HS-5 (cell line): ENCODE measurements at places on chromosomes 1 and 21.

- no peak for DNase-seq
These were observed 51.5 kb downstream of the PRDM2 start for GRCh38 chr1:13751458-13751871.

DNA sequence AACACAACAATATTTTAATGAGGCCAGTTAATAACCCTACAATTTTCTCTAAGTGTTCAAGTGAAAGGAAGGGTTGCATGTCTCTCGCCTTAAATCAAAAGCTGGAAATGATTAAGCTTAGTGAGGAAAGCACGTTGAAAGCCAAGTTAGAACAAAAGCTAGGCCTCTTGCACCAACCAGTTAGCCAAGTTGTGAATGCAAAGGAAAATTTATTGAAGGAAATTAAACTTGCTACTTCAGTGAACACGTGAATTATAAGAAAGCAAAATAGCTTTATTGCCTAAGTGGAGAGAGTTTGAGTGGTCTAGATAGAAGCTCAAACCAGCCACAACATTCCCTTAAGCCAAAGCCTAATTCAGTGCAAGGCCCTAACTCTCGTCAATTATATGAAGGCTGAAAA, 135.6 kb downstream of the DUSP10 start:
- no peak for DNase-seq

DNA sequence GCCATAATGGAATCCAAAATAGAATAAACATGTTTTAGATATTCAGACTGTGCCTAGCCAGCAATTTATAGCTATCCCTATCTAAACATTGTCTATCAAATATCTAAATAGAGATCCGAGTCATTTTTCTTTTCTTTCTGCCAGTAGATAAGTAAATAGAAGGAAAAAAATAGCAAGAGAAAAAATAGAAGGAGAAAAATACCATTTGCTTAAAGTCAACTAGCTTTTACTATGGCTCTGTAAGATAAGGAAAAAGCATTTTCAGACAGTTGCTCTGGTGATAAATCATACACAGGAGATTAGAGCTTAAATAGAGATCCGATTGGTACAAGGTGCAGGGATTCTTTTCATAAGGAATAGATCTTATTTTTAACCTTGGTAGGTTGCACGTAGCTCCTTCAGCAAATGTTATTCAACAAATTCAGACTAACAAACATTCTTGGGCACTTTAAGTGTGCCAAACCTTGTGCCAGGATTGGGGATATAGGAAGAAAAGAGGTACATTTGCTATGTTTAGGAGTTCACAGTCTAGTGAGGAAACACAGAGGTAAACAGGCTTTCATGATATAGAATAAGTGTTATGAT, 70.1 kb upstream of the CCDC190 start:
- no peak for DNase-seq

DNA sequence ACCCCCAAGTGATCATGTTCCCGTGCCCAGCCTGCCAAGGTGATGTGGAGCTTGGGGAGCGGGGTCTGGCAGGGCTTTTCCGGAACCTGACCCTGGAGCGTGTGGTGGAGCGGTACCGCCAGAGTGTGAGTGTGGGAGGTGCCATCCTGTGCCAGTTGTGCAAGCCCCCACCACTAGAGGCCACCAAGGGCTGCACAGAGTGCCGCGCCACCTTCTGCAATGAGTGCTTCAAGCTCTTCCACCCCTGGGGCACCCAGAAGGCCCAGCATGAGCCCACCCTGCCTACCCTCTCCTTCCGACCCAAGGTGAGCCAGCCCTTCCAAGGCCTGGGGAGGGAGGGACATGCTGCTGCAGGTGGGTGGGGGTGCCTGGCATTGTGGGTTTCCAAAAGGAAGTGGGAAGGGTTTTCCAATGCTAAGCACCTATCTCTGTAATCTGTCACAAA, 2.3 kb downstream of the TRIM46 start:
- DNase-seq: no peak

DNA sequence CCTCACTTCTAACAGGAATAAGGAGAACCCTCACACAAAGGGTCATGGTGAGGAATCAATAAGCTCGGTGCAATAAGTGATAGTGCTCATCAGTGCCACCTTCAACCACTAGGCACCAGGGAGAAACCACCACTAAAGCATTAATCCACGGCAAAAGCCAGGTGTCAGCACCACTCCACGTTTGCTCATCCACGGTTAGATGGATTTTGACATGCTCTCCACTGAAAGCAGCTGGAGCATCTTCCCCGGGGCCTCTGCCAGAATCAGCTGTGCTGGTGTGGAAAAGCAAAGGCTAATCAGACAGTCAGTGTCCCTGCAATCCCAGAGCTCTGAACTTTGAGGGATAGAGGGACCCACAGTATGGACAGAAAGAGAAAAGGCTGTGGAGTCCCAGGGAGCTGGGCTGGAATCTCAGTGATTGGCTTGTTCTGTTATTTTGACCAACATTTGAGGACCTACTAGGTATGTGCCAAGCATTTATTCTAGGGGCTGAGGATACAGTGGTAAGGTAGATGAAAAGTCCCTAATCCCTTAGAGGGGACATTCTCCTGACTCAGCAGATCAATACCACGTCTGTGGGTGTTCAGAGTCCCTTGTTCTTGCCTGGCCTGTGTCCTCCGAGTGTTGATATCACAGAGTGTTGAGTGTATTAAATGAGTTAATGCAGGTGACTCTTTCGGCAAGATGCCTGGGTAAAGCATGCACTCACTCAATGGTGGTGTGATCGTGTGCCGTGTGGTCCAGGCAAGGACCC, 41.3 kb downstream of the FHAD1 start:
- DNase-seq: no peak

GRCh38 chr1:61925591-61926298, 183.5 kb downstream of the PATJ start:
- DNase-seq: no peak

- no peak for DNase-seq
These were observed 1.7 kb upstream of the PTPRC start for GRCh38 chr1:198637157-198637556.

- no peak for DNase-seq
These were observed 18.4 kb upstream of the CD101 start for GRCh38 chr1:116983112-116983511.

- no peak for DNase-seq
These were observed 66.2 kb upstream of the WDR26 start for GRCh38 chr1:224500796-224501195.

DNA sequence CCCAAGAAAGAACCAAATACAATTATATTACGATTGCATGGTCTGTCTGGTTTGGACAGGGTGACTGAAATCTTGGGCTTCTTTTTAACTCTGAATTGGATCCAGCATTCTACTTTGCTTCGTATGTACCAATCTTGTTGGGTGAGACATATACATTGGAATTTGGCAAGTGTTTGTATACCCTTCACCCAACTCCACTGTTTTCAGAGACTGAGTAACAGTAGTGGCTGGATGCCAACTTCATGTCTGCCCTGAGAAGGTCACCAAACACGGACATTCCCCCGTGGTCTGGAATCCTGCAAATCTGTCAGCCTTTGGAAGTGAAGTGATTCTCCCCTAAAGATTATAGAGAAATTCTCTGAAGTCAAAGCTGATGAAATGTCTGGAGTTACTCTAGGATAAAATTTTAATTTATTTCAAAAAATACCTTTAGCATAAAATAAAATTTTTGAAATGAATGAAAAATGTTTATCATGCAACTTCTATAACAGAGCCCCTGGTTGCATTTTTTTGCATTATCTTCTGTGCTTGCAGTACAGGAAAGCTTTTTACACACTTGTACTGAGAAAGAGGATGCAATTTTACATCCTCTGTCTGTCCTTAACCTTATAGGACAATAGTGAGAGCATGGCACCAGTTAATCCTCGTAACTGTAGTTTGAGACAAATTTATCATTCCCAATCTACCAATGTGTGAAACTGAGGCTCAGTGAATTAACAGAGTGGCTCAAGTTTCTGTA, 201.8 kb downstream of the DISC1 start:
- DNase-seq: peak; percentile 98

GRCh38 chr1:182120411-182121258, 59.1 kb upstream of the ZNF648 start:
- DNase-seq: no peak

DNA sequence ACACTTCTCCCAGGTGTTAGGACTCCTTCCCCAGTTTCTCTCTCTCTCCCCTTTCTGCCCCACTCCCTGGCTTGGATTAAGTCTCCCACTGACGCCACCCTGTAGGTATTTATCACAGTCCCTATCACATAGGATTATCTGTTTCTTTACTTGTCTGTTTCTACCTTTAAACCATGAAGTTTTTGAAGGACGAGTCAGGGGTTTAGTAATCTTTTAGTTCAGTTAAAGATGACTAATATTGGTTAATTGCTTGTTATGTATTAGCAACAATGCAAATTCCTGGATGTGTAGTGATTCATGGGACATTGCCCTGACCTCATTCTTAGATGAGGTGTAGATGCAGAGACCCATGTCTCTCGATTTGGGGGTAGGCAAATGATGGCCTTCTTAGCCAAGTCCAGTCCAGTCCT, 6.4 kb downstream of the LAMC1 start:
- DNase-seq: peak; percentile 86

DNA sequence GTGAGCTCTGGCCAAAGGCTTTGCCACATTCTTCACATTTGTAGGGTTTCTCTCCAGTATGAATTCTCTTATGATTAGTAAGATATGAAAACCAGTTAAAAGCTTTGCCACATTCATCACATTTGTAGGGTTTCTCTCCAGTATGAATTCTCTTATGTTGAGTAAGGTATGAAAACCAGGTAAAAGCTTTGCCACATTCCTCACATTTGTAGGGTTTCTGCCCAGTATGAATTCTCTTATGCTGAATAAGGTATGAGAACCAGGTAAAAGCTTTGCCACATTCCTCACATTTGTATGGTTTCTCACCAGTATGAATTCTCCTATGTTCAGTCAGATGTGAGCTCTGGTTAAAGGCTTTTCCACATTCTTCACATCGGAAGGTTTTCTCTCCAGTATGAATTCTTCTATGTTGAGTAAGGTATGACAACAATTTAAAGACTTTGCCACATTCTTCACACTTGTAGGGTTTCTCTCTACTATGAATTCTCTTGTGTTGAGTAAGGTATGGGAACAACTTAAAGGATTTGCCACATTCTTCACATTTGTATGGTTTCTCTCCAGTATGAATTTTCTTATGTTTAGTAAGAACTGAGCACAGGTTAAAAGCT, 20.7 kb downstream of the ZNF695 start:
- no peak for DNase-seq

DNA sequence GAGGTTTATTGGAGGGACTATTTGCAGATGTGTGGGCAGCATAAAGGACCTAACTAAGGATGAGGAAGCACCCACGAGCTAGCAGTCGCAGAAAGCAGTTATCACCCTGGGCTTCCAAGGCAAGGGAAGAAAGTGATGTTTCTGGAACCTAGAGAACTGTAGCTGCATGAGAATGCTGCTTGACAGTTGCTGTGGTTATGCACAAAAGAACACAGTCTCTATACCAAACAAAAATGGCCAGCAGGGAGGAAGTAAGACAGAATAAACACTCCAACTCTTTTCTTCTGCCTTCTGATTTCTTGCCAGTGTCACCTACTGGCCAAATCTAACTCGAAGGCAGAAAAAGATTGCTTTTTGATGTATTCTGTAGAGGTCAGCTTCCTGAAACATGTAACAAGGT, 190.2 kb downstream of the RASAL2 start:
- no peak for DNase-seq

DNA sequence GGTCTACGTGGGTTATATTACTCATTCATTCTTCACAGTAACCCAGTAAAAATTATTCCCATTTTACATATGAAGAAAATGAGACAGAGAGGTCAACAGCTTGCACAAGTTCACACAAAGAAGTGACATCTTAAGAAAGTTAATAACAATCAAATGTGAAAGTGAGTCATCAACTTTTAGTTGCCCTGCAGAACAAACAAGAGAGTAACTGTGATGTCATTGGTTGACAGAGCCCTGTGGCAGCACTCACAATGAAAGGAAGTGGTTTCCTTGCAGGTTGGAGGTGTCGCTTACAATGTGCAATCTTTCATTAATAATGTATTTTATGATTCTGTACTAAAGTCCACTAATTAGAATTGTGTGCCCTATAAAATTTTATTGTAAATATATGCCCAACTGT, 369.6 kb downstream of the RYR2 start:
- no peak for DNase-seq

- no peak for DNase-seq
These were observed 80.1 kb upstream of the TTC34 start for GRCh38 chr1:2881556-2881955.

GRCh38 chr21:34795175-34795547, 126.4 kb downstream of the CLIC6 start:
- no peak for DNase-seq

GRCh38 chr21:42736646-42737350, 83.4 kb downstream of the PDE9A start:
- DNase-seq: no peak

DNA sequence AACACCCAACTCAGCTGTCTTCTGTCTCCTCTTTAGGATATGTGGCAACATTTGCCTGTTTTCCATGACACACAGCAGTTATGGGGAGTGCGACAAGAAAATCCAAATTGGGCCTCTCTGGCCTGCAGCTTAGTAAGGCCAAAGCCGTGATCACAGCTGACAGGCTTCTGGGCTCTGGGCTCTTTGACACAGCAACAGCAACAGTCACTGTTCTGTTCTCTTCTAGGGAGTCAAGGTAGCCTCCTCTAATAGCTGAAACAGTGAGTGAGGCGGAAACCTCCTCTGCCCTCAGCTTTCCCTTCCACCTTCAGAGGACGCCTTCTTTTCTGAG, 19.0 kb downstream of the CLCA1 start:
- DNase-seq: no peak

GRCh38 chr1:184889902-184890301, 84.4 kb downstream of the NIBAN1 start:
- no peak for DNase-seq

DNA sequence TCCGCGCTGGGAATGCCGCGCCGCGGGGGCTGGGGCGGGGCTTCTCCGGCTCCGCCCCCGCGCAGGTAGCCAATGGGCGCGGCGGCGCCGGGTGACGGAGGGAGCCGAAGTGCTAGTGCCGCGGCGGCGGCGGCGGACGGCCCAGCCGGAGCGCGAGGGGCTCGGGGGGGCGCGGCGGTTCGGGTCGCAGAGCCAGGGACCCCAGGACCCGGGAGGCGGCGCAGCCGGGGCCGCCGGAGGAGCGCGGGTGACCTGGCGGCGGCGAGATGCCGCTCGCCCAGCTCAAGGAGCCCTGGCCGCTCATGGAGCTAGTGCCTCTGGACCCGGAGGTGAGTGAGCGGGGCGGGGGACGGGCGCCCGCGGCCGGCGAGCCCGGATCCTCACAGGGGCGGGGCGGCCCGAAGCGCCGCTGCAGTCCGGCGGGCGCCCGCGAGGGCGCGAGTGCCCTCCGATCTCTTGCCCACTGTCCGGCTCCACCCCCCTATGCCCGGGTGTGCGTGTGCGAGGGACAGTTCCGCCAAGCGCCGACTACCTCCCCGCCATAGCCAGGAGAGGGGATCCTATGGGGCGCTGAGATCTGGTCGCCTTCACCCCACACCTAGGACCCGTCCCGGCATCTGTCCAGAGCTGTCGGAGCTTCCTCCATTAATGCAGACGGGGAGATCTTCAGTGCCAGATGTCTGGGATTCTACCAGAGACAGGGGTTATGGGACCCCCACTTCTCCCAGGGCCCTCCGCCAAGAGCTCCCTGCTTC, at the start of gene RPS6KA1:
Gene RPS6KA1 (plus strand): TSS at position 107 of the 755 bp plus-strand sequence. CDS start 160 bp downstream, at position 267.
- no peak for DNase-seq
